Esophagus squamous epithelium (tissue), 5 donors: ENCODE measurements at places on chromosomes 6 and 20.

DNA sequence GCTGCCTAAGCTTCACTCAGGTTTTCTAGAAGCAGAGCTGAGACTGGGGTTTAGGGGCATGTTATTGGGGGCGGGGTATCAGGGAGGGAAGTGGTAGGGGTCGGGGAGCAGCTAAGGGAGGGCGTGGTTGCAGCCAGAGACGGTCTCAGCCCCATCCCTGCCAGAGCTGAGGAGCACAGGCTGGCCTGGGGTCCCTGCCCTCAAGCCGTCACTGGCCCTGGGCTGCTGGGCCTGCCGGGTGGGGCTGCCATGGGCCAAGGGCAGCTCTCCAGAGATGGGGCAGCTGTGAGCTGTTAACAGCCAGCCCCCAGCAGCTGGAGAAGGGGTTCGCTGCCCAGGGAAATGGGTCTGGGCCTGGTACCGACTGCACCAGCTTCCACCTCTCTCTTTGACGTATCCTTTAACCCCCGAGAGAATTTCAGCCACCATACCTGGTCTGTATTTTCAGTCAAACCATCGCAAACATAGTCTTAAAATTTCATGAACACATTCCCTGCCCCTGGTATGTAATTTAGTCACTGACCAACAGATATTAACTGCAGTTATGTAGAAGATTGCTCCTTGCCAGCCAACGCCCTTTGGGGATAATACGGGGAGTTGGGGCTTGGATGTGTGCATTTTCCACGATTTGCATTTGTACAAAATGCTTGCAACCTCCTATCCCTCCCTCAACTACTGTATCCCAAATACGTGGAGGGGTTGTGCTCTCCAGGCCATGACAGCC, 253.4 kb downstream of the TAF4 start:
- DNase-seq: no peak

GRCh38 chr6:139367810-139368351, 6.6 kb downstream of the CITED2 start:
- DNase-seq: no peak

DNA sequence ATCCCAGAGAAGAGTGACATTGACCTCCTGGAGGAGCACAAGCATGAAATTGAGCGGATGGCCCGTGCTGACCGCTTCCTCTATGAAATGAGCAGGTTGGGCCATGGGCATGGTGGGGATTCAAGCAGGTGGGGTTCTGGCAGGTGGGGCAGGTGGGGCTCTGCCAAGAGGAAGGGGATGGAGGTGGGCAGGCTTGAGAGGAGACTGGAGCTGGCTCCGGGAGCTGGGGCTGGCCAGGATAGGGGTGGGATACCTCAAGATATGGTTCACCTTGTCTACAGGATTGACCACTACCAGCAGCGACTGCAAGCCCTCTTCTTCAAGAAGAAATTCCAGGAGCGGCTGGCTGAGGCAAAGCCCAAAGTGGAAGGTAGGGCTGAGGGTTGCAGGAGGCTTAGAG, 42.9 kb downstream of the MOCS1 start:
- DNase-seq: no peak

GRCh38 chr20:22315771-22316170, 268.6 kb downstream of the FOXA2 start:
- no peak for DNase-seq
